ENCODE measurements at places on chromosomes 3 and 15.

DNA sequence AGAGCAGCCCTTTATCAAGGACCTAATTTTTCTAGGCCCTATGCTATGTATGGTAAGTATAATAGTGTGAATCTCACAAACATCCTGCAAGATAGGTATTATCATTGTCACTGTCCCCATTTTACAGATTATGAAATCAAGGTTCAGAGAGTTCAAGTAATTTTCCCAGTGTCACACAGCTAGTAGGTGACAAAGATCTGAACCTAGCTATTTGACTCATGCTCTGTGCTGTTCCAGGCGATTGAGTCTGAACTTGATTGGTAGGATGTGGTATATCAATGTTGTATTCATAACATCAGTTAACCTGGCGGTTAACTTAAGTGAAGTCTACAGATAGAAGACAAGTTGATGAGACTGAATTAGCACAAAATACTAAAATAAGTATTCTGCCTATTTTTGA lies 229.9 kb downstream of the CHST2 start:
- no peak for DNase-seq

DNA sequence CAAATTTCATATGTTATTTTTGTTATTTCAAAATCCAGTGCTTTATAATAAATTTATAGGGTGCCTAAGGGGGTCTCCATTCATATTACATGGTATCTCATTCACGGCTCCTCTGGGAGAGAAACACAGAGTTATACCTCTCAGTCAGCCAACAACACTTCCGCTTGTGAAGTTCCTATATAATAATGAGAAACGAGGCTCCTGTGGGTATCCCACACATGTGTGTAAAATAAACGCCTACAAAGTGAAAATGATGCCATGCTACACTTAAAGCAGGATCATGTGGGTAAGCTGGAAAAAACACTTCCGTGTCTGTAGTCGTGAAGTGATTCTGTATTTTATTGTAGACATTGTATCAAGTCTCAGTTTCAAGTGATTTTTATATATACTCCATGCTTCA lies 218.8 kb upstream of the ICE2 start:
- no peak for DNase-seq

DNA sequence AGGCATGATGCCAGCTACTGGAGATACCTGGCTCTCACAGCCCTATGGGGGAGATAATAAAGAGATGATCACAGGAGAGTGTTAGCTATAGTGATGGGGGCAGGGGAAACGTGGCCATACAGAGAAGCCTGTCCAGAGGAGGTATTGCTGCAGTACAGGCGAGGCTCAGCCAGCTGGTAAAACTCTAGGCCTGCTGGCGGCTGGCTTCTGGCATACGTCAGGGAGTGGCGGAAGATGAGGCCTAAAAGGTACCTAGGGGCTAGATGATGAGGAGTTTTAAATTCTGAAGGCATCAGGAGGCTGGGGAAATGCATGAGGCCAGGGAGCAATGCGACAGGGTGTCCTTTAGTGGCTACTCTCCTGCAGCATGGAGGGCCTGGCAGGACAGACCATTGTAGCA lies 110.7 kb downstream of the EEFSEC start:
- no peak for DNase-seq

GRCh38 chr3:29597376-29598008 lies 316.6 kb downstream of the RBMS3 start:
- no peak for DNase-seq

DNA sequence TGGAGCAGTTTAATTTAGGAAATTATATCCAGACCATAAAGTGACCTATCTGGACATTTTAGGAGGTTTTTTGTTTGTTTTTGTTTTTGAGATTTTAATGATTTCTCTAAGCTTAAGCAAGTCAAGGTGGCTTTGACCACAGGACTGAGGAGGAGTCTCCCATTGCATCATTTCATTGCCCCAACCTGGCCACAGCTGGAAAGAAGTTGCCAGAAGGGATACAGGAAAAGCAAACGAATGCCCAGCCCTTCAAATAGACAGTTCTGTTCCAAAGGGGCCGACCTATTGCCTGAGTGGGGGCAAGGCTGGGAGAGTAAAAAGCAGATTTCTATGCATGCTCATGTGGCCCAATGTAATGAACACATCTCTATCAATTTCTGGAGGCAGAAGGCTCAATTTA lies 12.0 kb upstream of the ONECUT1 start:
- DNase-seq, result no peak

DNA sequence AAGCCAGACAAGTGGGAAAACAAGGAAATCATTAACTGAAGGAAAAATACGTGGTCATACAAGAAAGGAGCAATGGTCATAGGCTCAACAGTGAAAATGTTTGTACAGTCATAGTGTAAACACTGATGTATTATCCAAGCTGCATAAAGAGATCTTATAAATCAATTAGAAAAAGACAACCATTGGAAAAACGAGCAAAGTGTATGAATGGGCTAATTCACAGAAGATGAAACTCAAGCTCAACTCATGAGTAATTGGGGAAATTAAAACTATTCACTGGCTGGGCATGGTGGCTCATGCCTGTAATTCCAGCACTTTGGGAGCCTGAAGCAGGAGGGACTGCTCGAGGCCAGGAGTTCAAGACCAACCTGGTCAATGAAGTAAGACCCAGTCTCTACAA lies 6.4 kb upstream of the IGF2BP2 start:
- DNase-seq, result no peak

- DNase-seq, result no peak
These were observed 451.9 kb downstream of the LPP start for GRCh38 chr3:188605905-188606304.

DNA sequence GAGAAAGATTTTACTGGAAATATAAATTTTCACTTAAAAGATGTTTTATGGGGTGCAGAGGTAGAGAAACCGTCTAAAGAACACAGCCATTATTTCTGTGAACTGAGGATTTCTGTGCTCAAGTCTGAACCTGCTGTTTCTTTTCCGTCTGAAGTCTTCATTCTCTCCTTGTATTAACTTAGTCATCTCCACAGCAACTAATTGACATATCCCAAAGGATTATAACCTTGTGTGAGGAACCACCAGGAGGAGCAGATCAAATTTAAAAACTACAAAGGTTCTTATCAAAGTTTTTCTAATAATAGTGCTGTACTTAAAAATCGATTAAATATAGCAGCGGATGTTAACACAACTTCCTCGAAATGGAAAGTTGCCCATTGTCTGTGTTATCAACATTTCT lies 31.1 kb upstream of the ICE2 start:
- no peak for DNase-seq

DNA sequence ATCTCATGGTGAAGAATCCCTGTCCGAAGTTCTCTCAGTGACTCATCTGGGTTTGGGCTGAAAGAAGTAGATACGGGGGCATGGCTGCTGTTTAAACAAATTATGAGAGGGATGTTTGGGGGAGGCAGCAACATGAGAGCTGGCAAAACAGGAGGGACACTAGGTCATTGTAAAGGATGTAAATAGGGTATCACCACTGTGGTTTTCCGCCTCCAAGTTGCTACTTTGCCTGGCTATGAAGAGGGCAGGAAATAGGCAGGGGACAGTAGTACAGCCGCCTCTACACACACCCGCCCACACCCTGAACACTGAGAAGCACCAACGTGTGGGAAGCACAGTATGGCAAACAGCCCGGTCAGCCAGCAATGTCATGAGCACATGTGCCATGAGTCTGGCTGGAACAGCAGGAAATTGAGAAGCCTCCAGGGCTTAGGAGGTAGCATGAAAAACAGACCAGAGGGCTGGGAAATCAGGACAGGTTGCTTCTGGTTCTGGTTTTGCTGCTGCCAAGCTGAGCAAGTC lies 17.1 kb downstream of the HEXA start:
- no peak for DNase-seq

GRCh38 chr3:32309654-32310242 lies 71.3 kb downstream of the CMTM8 start:
- no peak for DNase-seq

GRCh38 chr15:79988448-79989117 lies 17.6 kb upstream of the BCL2A1 start:
- no peak for DNase-seq

GRCh38 chr3:184242297-184242685 lies 6.5 kb downstream of the ALG3 start:
- DNase-seq, result no peak

DNA sequence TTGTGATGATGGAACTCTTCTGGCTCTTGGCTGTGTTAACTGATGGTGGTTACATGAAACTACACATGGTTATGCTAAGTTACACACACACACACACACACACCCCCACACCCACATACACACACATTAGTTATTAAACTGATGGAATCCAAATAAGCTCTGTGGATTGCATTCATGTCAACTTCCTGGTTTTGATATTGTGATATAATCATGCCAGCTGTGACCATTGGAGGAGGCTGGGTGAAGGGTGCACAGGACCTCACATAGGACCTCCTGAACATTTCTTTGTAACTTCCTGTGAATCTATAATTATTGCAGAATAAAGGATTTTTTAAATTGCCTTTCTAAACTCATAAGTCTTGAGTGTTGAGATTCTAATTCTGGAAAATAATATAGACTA lies 58.9 kb upstream of the LIMD1 start:
- DNase-seq, result no peak

DNA sequence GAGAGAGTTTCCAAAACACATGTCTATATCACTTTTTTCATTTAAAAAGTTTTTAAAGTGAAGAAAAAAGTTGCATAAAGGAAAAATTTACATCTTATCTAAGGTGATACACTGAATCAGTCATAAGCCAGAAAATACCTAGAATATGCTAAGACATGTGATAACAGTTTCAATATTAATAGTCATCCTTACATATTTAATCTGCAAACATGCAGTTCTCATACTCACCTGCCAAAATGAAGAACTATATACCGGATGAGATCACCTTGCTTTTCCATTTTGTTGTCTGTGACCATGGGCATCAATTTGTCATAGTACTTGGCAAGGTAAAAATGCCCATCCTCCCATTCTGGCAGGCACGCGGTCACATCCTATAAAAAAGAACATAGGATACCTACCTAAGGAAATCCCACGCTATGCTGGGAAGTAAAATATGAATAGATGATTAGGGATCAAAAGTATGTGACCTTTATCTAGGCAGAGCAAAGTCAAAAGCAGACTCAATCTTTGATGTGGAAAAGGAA lies 37.1 kb upstream of the XRN1 start:
- DNase-seq, result no peak

- DNase-seq, result no peak
These were observed 623.8 kb downstream of the FOXP1 start for GRCh38 chr3:70959506-70960291.

DNA sequence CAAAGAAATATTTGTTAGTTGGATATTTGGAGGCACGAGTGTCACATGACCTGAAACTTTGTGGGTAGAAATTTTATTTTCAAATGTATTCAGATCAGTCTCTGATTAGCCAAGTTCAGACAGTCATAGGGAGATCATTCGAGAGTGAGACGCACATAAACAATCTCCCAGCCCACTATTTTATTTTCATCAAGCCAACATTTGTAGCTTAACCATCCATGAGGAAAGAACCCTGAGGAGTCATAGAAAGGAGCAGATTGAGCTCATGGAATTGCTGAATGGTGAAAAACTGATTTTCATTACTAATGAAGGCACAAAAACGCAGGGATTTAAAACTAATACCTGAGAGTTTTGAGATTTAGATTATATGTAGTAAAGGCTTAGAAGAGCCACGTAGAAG lies 548.7 kb downstream of the NSUN3 start:
- no peak for DNase-seq

- DNase-seq, result no peak
These were observed 22.3 kb downstream of the C2CD4B start for GRCh38 chr15:62142736-62143135.

All from HuH-7 (cell line).